MV-4-11 (cell line): ENCODE measurements at places on chromosomes 5 and 9.
A peak's percentile ranks its signal among the peaks of the same experiment; 100 is the strongest.

DNA sequence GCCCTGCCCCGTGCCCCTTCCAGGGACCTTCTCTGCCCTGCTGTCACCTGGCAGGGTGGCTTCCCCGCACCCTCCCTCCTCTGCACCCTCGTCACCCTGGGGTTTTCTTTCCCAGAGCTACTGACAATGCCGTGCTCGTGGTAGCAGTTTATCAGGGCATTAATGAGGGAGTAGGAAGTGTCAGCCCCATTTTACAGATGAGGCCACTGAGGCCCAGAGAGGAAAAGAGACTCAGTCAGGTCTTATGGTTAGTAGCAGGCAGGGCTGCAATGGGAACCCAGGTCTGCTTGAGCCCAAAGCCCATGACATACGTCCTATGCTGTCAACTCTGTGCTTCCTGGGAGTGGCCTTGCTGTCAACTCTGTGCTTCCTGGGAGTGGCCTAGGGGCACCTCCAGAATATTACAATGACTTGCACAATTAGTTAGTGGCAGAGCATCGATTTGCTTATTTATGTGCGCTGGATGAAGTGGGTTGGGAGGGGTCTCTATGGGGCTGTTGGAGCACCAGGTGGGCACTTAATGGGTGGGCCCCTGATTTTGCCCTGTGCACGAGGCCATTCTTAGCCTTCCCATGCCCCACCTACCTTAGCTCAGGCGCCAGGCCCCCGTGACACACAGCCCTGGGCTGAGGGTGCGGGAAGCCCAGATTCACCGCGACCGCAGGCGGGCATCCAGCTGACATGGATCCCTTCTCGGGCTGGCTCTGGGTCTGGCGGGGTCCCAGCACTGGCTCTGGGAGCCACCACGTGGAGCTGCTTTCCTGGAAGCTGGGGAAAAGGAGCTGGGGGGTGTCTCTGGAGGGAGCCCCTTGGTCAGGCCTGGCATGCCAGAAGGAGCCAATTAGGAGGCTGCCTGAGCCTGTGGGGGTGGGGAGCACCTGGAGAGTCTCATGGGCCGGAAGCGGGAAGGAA, 82.0 kb upstream of the ORM1 start:
- no peak for DNase-seq

GRCh38 chr5:171306781-171307591, 2.1 kb upstream of the TLX3 start:
- DNase-seq, result no peak

GRCh38 chr5:159933531-159934485, 17.5 kb downstream of the ADRA1B start:
- no peak for DNase-seq

GRCh38 chr9:37565661-37566618, 10.2 kb downstream of the FBXO10 start:
- DNase-seq, result no peak

- no peak for DNase-seq
Observed at GRCh38 chr9:3719286-3719685, 193.5 kb upstream of the RFX3 start.

GRCh38 chr5:56710826-56711590, 104.3 kb upstream of the MAP3K1 start:
- no peak for DNase-seq

- DNase-seq, result peak; percentile 35
Observed at GRCh38 chr5:35230038-35230611, at the start of gene PRLR. PRLR (minus strand) TSS chr5:35230487; CDS start chr5:35089620, 140,867 bp downstream.

- DNase-seq, result no peak
Observed at GRCh38 chr9:124339603-124340146, 75.6 kb downstream of the PSMB7 start.

- no peak for DNase-seq
Observed at GRCh38 chr5:88924330-88924657, 41.3 kb upstream of the MEF2C start.

DNA sequence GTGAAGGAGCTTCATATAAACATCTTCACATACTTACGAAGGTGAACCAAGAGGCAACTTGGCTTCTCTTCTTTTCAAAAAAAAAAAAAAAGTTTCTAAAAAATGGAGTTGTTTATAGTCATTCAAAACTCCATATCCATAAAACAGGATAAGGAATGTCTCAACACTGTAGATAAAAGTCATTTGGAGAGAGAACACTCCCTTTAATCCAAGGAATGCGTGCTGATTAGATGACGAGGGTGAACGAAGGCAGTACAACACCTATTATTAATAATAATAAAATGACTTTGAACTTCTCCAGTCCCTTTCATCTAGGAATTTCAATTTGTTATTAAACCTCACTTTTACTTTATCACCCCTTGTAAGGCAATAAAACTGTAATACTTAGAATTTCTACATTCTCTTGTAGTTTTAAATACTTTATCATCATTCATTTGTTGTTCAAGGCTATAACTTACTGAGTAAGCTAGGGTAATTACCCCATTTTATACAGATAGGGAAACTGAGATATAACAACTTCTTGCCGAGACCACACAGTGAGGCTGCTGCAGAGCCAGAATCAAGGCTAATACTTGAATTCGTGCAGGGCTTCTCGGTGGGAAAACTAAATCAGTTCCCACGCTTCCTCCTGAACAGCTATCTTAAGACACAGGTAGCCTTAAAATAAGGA, 377.1 kb downstream of the EFNA5 start:
- no peak for DNase-seq

DNA sequence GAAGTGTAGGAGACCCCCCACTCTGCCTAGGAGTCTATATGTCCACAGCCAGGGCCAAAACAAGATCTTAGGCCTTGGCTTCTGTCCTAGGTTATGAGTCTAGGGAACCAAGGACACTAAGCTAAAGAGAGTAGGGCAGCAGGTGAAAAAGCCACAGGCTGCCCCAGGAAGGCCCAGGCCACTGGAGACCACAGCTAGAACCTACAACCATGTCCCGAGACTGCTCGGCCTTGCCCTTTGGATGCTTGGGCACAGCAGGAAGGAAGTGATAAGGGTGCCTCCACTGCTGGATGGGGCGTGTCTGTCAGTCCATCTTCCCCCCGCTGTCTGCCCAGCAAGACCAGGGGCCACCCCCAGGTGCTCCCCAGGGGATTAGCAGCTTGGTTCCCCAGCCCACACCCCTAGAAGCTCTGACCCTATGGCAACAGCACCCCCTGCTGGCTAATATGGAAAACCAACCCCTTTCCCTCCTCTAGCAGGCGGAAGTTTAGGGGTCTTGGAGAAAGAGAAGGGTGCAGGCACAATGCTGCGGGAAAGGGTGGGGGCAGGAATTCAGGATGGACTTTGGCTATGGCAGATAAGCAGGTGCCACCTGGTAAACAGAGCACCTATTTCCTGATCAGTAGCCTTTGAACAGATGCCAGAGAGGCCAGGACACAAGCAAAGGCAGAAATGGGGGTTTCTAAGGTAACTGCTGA, 10.5 kb upstream of the IRF1 start:
- DNase-seq, result peak; percentile 57

DNA sequence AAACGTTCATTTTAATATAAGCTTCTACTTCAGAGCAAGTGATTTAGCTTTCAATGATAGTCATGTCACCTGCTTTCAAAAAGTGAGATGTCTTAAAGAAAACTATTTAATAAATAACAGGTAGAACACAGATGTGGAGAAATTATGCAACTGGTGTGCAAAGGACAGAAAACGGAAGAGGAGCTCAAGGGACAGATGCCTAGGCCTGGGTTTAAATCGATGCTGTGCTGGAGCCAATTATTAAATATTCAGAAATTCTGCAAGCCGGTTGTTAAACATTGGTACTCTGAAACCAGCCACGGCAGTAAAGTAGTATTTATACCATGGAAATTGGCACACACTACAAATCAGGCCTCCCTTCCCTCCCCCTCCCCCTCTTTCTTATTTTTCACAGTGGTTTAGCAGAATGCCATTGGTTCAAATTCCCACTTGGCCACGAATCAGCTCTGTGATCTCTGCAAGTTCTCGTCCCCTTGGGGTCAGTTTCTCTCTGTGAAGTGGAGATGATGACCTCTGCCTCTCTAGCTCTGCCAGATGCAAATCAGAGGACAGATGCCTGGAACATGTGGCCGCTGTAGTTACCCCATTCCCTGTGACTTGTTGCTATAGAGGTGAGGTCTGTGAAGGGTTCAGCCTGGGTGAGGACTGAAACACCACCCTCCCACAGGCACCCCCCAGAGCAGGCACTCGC, 6.2 kb upstream of the RNF130 start:
- no peak for DNase-seq

DNA sequence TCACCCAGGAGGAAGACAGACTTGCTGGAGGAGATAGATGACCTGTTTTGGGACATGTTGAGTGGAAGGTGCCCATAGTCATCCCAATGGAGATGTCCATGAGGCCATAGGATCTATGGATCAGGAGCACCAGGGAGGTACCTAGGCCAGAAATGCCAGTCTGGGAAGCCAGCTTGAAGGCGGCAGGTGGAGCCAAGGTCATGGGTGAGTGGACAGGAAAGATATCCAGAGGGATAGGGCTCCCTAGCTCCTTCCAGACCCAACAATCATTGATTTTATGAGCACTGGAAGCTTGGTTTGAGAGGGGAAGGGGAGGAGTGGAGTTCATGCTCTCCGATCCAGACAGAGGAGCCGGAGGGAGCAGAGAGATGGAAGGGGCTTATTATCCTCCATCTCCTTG, 252.6 kb downstream of the CDK5RAP2 start:
- DNase-seq, result no peak

DNA sequence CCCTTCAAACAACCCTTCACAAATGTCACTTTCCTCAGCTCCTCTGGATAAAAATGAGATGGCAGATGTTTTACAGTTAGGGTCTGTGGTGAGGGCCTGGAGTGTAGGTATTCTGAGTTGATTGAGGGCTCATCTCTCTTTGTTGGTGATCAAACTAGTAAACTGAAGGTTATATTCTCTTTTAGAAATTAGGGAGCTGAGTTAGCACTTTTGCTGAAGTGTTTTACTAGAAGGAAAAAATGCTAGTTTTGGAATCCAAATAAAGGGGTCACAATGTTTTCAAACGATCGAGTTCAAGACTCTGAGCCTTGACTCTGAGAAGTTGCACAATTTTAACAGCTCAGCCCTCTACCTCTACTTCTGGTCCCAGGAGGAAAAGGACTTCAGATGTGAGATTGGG, 23.4 kb downstream of the RHOBTB3 start:
- DNase-seq, result no peak

- DNase-seq, result no peak
Observed at GRCh38 chr5:126359884-126360283, 63.3 kb upstream of the GRAMD2B start.

DNA sequence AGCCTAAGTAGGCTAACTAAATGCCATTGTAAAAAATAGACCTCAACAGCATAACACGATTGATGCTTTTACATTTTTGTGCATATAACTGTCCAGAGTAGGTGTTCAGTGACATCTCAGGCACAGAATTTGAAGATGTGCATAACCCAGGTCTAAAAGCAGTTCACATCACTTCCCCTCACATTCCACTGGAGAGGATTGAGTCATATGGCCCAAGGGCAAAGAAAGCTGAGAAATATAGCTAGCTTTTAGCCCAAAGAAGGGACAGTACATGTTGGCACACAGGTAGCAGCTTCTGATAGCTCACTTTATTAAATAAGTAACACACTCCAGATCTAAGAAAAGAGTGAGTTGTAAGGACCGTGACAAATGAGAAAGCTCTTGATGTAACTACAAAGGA, 2259.5 kb upstream of the WWC1 start:
- no peak for DNase-seq

GRCh38 chr5:40754381-40755092, 1.2 kb downstream of the TTC33 start:
- DNase-seq, result no peak

GRCh38 chr5:137531266-137531665, 32.1 kb upstream of the SPOCK1 start:
- DNase-seq, result no peak

DNA sequence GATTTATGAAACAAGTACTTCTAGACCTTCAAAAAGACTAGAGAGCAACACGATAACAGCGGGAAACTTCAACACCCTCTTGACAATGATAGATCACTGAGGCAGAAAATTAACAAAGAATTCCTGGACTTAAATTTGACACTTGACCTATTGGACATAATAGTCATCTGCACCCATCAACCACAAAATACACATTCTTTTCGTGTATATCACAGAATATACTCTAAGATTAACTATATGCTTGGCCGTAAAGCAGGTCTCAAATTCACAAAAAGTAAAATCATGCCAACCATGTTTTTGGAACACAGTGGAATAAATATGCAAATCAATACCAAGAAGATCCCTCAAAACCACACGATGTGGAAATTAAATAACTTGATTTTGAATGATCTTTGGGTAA, 559.4 kb downstream of the DNAH5 start:
- no peak for DNase-seq

GRCh38 chr5:102718819-102719218, 36.3 kb upstream of the PAM start:
- no peak for DNase-seq

DNA sequence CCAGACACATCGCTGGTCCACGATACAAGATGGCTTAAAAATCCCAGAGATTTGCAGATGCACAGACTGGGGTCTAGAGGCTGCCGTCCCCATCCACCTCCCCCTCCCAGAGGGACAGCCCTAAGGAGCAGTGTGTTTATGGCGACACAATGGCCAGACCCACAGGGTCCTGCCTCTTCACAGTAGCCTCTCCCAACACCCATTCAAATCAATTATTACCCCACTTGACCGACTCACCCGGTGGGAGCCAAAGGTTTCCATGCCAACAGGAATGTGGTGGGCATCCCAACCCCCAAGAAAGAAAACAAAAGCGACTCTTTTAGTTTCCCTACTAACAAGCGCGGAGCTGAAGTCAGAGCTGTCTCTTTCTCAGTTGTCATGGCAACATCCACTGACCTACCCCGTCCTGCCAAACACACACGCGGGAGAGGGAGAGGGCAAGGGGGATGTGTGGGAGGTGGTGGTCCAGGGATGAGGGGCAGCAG, 209.0 kb downstream of the TTLL11 start:
- no peak for DNase-seq

- DNase-seq, result no peak
Observed at GRCh38 chr5:38789777-38790176, 56.0 kb upstream of the OSMR start.

- no peak for DNase-seq
Observed at GRCh38 chr5:73265641-73266040, 92.6 kb downstream of the TMEM174 start.

GRCh38 chr5:125227333-125228095, 481.1 kb upstream of the ZNF608 start:
- DNase-seq, result no peak
